ENCODE measurements at places on chromosomes 1 and 21. TPM values are rescaled to one million over a fixed set of nuclear protein-coding genes. Genes with fewer than 3 reads are reported as not detected.

GRCh38 chr1:160220301-160220700 is 15.1 kb downstream of the PEA15 start:
- no peak for DNase-seq

Gene KPNA6
- 66.9 TPM for total RNA-seq

- no peak for DNase-seq
Measured at GRCh38 chr1:107019166-107019565, 37.3 kb upstream of the PRMT6 start.

- peak; percentile 46 for DNase-seq
Measured at GRCh38 chr1:27862671-27863537, 9.4 kb upstream of the THEMIS2 start.

DNA sequence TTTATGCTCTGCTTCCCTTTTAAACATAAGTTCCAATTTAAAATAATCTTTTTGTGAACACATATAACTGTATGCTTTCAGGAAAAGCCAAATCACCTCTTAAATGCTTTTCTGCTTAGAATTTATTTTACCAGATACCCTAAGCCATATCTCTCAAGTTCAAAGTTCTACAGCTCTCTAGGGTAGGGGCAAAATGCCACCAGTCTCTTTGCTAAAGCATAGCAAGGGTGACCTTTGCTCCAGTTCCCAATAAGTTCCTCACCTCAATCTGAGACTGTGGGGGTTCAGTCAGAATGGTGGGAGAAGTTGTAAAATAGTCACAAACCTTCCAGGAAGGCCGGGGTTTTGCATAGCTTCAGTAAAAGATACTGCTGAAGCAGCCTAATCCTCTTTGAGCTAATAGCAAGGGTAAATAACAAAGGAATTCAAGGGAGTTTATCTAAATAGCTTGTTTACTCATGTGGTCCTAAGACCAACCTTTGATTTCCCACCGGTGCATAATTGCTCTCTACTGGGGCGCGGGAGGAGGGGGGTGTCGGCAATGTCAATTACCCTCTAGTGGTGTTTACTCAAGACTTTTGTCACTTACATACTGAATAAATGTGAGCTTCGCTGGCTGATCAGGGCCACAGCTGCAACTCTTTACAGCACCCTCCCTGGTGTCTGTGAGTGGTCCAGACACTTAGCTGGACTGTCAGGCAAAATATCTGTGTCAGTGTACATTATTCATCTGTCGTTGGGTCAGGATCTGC is 1376.2 kb downstream of the NCAM2 start:
- DNase-seq = no peak

DNA sequence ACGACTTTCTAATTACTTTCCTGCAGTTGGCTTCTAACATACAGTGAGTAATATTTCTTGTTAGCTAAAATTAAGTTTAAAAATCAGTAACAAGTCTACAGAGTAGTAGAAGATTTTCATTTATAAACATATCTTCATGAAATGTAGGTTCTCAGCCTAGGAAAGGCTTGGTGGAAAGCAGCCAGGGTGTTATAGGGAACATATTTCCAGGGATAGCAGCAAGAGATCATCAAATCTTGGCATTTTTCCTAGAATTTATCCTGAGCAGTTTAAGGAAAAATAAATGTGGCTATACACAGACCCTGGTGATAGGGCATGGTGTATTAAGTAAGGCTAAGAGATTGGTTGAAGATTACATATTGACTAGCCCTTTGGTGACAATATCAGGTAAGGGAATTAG is 203.5 kb upstream of the NEGR1 start:
- DNase-seq = no peak

Gene NUDT4B
- total RNA-seq = 1.7 TPM

DNA sequence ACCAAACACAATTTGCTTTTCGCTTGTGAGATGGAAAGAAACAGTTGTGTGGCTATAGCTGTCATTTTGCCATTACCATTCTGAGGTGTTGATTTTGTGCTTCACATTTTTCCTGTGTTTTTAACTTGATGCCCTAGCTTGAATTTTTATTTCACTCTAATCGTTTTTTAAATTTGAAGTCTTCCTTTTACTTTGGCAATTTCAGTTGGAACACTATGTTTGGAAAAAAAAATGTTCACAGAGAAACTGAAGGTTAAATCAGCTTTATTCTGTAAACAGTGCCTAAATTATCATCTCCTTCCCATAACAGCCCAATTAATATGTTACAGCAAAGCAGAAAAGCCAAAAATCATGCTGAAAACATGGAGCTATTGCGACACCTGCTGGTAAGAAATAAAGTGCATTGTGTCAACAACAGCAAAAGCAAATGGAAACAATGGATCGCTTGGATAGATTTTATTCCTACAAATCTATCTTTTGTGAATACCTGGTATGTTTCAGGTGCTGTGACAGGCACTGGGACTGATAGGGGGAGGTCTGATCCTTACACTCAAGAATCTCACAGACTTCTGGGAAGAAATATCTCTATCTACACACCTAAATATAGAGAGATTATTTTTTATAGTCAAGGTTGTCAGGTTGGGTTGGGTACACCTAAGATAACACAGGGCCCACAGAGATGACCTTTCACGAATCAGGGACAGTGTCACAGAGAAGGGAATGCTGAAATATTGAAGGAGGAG is 16.2 kb upstream of the ERICH3 start:
- DNase-seq = peak; percentile 49

DNA sequence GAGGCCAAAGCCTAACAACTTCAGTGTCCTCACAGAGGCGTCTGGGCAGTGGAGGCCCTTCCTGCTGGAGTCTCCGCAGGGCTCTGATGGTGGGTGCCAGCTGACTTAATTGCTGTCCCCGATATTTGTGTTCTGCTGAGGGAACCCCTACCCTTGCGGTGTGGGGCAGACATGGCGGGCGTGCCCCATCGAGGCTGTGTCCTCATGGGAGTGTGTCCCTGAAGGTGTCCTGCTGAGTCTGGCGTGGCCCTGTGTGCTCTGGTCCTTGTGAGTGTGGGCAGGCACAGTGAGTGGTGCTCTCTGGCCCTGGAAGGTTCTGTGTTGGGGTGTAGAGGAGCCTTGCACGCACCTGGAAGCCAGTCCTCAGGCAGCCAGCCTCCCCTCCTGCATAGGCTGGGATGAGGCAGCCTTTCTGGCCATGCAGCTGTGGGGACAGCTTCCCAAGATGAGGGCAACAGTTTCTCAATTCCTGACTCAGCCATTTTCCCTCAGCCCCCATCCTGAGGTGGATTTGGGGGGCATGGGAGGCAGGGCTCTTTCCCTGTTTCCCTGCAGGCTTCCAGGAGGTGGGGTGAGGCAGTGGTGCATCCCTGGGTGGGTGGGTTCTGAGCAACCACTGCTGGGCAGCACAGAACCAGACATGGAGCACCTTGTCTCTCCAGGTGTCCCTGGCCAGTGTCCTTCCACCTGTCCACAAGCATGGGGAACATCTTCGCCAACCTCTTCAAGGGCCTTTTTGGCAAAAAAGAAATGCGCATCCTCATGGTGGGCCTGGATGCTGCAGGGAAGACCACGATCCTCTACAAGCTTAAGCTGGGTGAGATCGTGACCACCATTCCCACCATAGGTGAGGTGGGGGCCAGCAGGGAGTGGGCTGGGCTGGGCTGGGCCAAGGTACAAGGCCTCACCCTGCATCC is 6.5 kb downstream of the C1orf35 start:
- no peak for DNase-seq

DNA sequence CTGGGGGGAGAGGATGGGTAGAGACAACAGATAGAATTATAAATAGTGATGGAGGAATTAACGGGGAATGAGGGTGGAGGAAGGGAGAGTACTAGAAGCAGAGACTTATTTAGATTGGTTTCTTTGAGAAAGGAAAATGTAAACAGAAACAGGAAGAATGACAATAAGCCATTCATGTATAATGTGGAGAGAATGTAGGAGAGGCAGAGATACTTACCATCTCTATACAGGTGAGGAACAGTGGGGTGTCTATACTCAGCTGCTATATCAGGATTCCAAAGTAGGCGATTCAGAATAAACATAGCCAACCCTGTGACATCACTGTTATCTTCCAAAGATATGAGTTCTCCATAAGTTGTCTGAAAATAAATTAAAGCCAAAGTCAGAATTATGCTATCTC is 16.8 kb downstream of the ASPM start:
- no peak for DNase-seq

Gene GUCA2A
- total RNA-seq = 959 TPM

- no peak for DNase-seq
Measured at GRCh38 chr1:186849271-186849671, 20.5 kb downstream of the PLA2G4A start.

GRCh38 chr1:12078575-12078937 is 15.5 kb downstream of the TNFRSF8 start:
- no peak for DNase-seq

DNA sequence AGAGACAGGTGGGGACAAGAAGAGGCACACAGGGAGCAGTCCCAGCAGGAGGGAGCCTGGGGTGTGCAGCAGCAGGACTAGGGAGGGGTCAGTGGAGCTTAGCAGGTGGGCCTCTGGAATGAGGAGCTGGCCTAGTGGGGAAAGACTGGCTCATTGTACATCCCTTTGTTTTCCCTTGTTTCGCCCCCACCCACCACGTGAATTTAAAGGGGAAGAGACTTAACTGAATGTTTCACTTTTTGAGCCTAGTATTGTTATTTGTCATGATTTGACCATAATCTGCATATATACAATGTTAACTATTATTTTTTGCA is 181.7 kb downstream of the DHRS3 start:
- no peak for DNase-seq

Measured in colonic mucosa (tissue), 4 donors.